M059J (cell line): ENCODE measurements at places on chromosomes 7 and 10. TPM values are rescaled to one million over a fixed set of nuclear protein-coding genes. Genes with fewer than 3 reads are reported as not detected.

GRCh38 chr7:118080947-118081346 lies 103.0 kb upstream of the LSM8 start:
- DNase-seq: peak; percentile 68

DNA sequence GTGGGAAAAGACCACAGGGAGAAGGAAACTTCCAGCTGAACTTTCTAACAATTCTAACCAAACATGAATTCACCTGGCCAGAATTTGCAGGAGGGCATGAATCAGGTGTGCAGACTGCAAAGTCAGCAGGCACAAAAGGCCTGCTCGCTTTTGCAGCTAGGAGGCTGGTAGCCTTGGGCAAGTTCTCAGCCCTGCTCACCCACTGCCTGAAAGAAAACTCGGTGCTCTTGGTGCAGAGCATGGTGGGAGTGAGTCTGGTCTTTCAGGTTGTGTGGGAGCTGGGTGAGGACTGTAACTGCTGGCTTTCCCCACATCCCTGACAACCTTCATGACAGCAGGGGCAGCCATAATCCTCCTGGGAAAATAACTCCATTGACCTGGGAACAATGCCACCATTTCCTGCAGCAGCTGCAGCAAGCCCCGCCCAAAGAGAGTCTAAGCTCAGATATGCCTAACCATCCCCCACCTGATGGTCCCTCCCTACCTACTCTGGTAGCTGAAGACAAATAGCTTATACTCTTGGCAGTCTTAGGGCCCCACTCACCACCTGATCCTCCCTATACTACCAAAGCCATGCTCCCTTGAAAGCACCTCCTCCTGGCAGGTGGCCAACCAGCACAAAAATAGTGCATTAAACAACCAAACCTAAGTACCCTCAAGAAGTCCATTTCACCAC lies 31.6 kb downstream of the ZNF117 start:
- no peak for DNase-seq

- DNase-seq: no peak
Observed at GRCh38 chr7:73345951-73346350, 18.0 kb downstream of the FKBP6 start.

DNA sequence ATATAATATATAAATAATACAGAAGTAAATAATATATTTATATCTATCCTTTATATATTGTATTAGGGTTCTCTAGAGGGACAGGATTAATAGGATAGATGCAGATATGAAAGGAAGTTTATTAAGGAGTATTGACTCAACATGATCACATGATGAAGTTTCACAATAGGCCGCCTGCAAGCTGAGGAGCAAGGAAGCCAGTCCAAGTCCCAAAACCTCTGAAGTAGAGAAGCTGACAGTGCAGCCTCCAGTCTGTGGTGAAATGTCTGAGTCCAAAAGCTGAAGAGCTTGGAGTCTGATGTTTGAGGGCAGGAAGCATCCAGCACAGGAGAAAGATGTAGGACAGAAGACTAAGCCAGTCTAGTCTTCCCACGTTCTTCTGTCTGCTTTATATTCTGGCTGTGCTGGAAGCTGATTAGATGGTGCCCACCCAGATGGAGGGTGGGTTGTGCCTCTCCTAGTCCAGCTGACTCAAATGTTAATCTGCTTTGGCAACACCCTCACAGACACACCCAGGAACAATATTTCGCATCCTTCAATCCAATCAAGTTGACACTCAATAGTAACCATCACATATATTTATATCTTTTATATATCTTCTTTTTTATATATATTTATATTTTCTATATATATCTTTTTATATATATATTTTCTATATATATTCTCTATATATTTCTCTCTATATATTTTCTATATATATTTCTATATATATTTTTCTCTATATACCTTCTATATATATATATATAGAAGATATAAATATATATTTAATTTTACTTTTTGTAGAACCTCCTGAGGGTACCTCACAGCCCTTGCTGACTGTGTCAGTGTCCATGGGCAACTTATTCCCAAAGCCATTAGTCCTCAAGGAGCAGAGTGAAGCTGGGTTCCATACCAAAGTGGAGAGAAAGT lies 24.6 kb upstream of the AKR1B10 start:
- peak; percentile 60 for DNase-seq

DNA sequence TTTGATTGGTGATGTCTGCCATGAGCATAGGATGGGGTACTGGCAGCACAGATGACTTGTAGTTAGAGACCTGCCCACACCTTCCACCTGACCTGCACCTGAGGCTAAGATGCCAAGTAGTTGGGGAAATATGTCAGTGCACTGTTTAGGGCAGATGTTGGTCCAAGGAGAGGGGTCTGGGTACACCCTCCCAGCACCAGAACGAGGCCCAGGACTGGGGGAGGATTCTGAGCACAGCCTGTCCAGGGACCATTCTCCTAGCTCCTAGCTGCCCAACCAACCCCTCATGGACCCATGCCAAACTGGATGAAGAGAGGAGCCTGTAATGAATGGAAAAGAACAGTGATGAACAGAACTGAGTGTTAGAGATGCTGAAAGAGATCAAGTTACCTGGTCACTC lies 28.0 kb downstream of the FRMPD2 start:
- DNase-seq: no peak

DNA sequence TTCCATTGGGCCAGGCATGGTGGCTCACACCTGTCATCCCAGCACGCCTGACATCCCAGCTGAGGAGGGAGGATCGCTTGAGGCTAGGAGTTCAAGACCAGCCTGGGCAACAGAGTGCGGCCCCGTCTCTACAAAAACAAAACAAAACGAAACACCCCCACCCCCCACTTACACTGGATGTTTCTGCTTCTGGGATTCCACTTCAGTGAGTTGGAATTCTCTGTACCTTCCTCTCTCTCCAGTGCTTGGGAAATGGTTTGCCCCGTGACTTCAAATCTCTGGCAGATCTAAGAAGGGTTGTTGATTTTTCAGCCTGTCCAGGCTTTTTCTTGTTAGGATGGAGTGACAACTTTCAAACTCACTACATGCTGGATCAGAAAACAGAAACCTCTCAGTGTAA lies 106.9 kb downstream of the ANLN start:
- no peak for DNase-seq

DNA sequence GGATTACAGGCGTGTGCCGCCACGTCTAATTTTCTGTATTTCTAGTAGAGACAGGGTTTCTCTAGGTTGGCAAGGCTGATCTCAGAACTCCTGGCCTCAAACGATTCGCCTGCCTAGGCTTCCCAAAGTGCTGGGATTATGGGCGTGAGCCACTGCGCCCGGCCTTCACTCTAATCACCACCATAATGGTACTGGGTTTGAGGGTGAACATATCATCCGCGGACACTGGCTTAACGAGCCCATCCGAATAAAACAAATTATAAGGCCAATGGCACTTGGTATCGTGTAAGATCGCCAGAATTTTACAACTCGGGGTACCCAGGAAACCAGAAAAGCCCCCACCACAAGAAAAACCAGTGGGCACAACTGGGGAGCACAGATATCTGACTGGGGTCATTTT lies 580 bp downstream of the FAM200A start:
- DNase-seq: no peak

DNA sequence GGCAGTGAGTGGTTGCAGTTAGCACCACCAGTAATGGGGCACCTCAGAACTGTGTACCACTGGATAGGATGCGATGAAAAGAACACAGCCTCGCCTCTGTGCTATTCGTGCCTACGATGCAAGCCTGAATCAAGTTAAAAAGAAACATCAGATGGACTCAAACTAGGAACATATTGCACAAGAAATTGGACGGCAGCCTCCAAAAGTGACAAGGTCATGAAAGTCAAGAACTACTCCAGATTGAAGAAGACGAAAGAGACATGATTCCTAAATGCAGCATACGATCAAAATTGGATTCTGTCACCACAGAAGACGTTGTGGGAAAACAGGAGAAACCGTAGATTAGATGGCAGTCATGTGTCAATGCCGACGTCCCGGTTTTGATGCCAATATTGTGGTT lies 648.1 kb upstream of the FOXK1 start:
- no peak for DNase-seq

GRCh38 chr7:136517971-136518370 lies 350.5 kb upstream of the CHRM2 start:
- DNase-seq: no peak

- DNase-seq: no peak
Observed at GRCh38 chr10:97185326-97186058, at the start of gene SLIT1. Gene SLIT1, minus strand, starts transcription at chr10:97185959. Its CDS starts 285 bp downstream, at chr10:97185674.

DNA sequence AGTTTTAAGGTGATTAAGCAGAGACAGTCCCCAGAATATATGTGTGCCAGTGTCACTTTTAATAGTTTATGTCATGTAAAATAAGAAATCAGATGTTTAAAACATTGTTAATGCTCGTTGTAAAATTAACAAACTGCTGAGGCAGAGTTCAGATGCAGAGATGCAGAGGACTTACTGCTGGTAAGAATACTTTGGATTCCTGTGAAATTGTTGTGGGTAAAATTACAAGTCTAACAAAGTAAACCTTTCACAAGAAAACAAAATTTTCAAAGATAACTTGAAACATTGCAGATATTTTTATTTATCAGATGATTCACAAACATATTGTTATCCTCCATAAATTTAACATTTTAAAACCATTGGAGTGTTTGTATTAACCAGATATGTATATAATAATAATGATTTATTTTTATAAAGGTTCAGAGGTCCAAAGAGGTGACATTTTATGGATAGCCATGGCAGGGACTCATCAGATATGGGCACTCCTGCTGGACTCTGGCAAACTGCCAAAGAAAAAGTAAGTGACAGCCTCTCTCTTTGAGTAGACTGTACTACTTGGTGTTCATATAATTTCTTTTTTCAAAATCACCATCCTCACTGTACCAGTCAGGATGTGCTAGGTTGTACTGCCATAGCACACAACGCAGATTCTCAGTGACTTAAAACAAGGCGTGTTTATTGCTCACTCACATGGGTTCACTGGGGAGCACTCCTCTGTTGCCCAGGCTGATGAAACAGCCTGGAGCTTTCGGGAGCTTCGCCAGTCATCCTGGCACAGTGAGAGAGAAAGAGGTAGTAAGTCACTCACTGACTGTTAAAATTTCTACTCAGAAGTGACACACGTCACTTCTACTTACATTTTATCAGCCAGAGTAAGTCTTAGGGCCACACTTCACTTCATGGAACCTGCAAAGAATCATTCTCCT lies 43.5 kb downstream of the NHLRC2 start:
- peak; percentile 46 for DNase-seq

DNA sequence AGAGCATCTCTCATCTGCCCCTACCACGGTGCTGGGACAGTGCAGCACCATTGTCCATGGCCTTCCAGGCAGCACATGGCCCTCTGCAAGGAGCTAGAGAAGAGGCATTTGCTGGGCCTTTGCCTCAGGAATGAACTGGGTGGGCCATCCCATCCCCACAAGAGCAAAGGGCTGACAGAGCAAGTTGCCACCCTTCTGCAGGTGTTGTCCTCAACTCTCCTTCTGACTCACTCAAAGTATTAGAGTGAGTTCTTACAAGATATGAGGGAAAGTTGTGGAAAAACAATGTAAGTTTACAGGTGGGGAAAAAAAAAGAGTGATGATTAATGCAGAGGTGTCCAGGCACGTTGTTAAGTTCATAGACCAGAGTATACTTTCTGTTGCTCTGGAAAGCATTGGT lies 261.2 kb downstream of the SKIDA1 start:
- no peak for DNase-seq

IKZF5 gene
- 1.7 and 3.6 TPM in 2 replicates for total RNA-seq

RTKN2 gene
- 7.9 and 8.4 TPM in 2 replicates for total RNA-seq

CPA4 gene
- 564 and 723 TPM in 2 replicates for total RNA-seq

CYP3A7 gene
- total RNA-seq: not detected in 2 replicates

BBS9 gene
- total RNA-seq: 9.1 and 9.2 TPM in 2 replicates
